HT1080 (cell line): ENCODE measurements at places on chromosomes 13 and 19. TPM values are rescaled to one million over a fixed set of nuclear protein-coding genes. Genes with fewer than 3 reads are reported as not detected.

DNA sequence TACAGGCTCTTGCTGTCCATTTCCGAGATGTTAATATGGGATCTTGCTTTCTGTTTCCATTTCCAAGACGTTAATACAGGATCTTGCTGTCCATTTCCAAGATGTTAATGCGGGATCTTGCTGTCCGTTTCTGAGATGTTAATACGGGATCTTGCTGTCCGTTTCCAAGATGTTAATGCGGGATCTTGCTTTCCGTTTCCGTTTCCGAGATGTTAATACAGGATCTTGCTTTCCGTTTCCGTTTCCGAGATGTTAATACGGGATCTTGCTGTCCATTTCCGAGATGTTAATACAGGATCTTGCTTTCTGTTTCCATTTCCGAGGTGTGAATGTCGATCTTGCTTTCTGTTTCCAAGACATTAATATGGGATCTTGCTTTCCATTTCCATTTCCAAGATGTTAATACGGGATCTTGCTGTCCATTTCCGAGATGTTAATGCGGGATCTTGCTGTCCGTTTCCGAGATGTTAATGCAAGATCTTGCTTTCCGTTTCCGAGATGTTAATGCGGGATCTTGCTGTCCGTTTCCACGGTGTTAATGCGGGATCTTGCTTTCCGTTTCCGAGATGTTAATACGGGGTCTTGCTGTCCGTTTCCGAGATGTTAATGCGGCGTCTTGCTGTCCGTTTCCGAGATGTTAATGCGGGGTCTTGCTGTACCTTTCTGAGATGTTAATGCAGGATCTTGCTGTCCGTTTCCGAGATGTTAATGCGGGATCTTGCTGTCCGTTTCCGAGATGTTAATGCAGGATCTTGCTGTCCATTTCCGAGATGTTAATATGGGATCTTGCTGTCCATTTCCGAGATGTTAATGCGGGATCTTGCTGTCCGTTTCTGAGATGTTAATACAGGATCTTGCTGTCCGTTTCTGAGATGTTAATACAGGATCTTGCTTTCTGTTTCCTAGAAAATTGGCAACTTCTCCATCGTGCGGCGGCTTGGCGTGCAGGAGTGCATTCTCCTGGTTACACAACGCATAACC lies 38.3 kb downstream of the PEX11G start:
- DNase-seq = peak; percentile 23

GRCh38 chr19:535017-535835 lies 3.7 kb downstream of the CDC34 start:
- no peak for DNase-seq

SMIM44 gene
- not detected in 2 replicates for total RNA-seq

ZNF491 gene
- total RNA-seq = 0.03 TPM in 1 of 2 replicates, not detected in the other

CYP4F8 gene
- total RNA-seq = not detected in 2 replicates

GRCh38 chr13:99467764-99468163 lies 33.5 kb upstream of the TM9SF2 start:
- peak; percentile 51 for DNase-seq

DNA sequence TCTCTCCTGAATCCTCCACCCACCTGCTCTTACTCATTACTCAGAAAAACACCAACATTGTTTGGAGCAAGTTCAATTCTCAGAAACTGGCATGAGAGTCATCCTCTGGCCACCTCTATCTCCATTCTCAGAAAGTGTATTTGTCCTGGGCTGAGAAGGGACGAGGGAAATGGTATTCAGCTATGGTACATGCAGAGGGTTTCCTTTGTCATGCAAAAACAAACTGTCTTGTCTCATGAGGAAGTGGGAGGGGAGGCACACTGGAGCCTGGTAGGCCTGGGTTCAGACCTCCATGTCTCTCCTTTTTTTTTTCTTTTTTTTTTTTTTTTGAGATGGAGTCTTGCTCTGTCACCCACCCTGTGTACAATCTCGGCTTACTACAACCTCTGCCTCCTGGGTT lies 31.9 kb upstream of the LILRA2 start:
- no peak for DNase-seq

UBE2L5 gene
- total RNA-seq = 0.08 TPM in 1 of 2 replicates, not detected in the other

FCER2 gene
- total RNA-seq = not detected in 2 replicates

GRCh38 chr19:54180691-54181091 lies 7.7 kb upstream of the TMC4 start:
- no peak for DNase-seq

DNA sequence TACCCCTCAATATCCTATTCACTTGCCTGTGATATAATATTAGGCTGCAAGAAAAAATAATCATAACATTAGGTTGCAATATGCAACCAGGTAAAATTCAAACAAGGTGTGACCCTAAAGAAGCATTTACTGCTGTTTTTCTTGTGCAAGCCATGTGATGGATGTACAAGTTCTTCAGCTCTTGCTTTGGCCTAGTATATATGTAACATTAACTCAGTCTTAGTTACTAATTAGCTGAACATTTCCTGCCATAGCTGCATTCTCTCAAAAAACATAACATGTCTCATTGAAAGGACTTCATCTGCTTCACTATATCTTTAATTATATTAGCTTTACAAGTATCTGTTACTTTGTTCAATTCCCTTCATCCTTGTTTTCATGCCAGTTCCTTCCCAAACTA lies 406.8 kb upstream of the HTR2A start:
- DNase-seq = no peak

DNA sequence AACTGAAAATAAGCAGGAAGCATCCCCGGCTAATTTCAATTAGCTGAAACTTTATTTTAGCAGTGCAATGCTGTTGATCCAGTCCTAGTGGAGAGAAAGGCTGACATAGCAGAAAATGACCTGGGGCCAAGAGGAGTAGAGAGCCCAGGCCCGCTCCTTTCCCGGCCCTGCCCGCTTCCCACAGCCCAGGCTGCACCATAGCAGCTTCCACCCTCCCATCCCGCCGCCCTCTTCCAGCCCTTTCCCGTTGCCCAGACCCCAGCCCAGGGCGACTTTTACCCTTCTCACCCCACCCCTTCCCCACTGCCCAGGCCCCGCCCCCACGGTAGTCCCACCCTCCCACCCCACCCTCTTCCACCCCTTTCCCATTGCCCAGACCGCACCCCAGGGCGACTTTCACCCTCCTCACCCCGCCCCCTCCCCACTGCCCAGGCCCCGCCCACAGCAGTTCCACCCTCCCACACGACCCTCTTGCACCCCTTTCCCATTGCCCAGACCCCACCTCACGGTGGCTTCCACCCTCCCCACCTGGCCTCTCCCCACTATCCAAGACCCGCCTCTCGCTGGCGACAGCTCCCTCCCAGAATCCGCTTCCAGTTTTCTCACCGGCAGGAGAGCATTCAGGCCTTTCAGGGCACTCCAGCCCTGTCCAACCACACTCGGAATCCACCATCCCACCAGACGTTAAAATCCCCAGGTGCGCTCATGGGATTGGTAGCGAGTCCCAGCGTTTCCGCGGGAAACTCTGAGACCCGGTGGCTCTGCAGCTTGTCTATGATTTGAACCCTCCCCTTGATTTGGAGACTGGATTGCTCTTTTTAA lies 8.3 kb downstream of the ZNF160 start:
- DNase-seq = no peak

DNA sequence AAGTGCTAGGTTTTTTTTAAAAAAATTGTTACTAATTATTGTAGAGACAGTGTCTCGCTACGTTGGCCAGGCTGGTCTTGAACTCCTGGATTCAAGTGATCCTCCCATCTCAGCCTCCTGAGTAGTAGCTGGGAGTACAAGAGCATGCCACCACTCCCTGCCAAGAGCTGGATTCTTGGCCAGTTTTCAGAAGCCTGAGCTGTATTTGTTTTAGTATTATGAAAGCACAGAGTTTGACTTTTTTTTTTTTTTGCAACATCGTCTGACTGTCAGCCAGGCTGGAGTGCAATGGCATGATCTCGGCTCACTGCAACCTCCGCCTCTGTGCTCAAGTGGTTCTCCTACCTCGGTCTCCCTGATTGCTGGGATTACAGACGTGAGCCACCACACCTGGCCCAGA lies 7.0 kb downstream of the ARMC6 start:
- DNase-seq = no peak

GRCh38 chr19:14997981-14998380 lies 18.3 kb upstream of the SLC1A6 start:
- DNase-seq = no peak

GRCh38 chr13:34383728-34384127 lies 558.3 kb upstream of the NBEA start:
- DNase-seq = no peak

- no peak for DNase-seq
These were observed 78.4 kb downstream of the DPF1 start for GRCh38 chr19:38145623-38146022.

ENOX1 gene
- total RNA-seq = 2.8 and 3.2 TPM in 2 replicates

DNA sequence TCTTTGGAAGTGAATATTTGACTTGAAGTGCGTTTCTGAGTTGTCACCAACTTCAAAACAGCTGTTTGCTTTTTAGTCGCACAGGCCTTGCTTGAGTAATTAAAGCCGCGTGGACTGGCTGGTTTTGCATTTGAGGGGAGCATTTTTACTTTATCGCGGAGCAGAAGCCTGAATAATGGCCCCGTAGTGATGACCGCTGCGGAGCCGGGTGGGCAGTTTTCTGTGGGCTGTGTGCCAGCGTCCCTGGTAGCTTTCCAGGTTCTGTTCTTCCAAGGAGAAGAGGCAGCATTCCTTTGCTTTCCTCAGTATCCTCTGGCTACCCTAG lies 1.1 kb downstream of the NAA16 start:
- peak; percentile 42 for DNase-seq

TSHZ3 gene
- 3.6 and 4.4 TPM in 2 replicates for total RNA-seq

DNA sequence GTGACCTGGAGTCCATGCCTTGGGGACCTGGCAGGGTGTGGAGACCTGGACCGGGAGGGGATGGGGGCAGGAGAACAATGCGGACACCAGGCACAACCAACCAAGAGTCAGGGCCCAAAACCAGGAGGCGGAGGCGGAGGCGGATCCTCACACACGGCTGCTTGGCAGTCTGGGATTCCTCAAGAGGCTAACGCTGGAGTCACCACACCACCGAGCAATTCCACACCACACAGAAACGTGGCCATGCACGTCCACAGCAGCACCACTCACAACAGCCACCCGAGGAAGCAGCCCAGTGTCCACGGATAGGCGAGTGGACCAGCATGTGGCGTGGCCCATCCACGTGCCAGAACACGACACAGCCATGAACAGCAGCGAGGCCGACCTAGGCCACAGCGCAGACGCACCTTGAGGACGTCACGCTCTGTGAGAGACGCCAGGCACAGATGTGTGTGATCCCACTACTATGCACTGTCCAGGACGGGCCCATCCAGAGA lies 17.7 kb downstream of the SBNO2 start:
- DNase-seq = no peak

- DNase-seq = no peak
These were observed 74.4 kb downstream of the LHFPL6 start for GRCh38 chr13:39528661-39528980.

GRCh38 chr19:15292847-15293582 lies 39.3 kb downstream of the BRD4 start:
- DNase-seq = no peak

YJEFN3 gene
- total RNA-seq = 0.90 and 1.6 TPM in 2 replicates

- DNase-seq = no peak
These were observed 523.6 kb downstream of the DCT start for GRCh38 chr13:93955904-93956303.

GRCh38 chr13:46603165-46603603 lies 50.2 kb downstream of the LRCH1 start:
- no peak for DNase-seq

PSG7 gene
- total RNA-seq = 0.06 TPM in 1 of 2 replicates, not detected in the other

DNA sequence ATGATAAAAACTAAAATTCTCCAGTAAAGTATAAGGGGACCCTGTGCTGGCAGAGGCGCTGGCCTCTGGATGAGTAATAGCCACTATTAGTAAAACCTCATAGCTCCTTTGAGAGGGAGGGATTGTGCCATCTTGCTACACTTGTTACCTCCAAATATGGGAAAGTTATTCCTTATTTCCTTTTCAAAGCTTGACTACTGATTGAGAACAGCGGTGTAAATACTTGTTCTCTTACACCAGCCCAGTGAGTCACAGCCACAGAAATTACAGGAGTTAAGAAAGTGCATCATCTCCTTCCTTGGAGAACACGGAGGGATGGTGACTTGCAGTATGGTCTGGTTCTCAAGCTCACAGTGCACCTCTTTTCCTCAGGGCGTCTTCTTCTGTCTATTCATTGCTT lies 379.0 kb downstream of the EFNB2 start:
- DNase-seq = peak; percentile 98

DNA sequence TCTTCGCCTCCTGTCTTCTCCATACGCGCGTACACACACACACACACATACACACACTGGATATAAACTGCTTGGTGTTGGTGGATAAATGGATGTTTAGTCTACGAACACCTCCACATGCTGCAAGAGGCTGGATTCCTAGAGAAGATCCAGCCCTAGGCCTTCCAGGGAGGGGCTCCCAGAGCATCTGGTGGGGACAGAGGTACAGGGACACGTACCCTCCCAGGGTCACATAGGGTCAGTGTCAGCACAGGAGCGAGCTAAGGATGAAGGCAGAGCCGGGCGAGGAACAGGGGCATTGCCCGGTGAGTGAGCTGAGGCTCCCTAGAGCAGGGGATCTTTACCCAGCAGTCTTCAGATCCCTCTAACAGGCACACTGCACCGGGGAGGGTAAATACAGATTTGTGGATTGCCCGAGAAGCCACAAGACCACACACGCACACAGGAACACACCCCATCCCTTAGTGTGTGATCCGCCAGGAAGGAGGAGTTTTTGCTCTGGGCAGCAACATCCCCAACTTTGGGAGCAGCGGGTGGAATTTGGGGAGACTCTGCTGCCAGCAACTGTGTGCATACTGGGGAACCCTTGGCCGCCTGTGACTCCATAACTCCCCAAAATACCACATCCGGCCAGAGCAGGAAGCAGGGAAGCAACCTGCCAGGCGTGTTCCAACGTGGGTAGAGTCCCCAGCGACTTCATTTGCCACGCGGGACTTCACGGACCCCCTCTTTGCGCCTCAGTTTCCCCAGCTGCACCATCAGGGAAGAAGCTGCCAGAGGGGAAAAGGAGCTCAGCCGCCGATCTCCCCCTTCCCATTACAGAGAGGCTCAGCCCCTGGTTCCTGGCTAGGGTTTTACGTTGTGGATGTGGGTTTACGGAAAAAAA lies 5.8 kb upstream of the TLE2 start:
- DNase-seq = peak; percentile 24
